Stimulated activated CD4-positive, alpha-beta T cell treated with anti-CD3 and anti-CD28 coated beads, Interleukin-4, amount 100 ng/mL, for 24 hours (primary cell): ENCODE measurements at places on chromosomes 3 and 15.

DNA sequence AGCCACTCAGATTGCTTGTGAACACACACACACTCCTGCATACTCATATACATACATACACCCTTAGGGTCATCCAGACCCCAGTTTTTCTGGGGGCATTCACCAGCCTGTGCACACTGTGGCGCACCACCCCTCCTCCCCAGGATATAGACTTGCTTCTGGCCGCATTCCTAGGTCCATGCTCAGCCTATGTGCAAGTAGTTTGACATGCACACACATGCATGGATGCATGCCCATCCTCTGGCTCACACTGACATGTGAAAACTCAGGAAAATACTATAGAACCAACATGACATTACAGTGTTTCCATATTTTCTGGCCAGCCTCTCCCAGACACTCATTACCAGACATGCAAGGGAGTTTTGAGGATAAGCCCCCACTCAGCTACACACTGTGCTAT is 79.3 kb upstream of the POLG start:
- DNase-seq: no peak

DNA sequence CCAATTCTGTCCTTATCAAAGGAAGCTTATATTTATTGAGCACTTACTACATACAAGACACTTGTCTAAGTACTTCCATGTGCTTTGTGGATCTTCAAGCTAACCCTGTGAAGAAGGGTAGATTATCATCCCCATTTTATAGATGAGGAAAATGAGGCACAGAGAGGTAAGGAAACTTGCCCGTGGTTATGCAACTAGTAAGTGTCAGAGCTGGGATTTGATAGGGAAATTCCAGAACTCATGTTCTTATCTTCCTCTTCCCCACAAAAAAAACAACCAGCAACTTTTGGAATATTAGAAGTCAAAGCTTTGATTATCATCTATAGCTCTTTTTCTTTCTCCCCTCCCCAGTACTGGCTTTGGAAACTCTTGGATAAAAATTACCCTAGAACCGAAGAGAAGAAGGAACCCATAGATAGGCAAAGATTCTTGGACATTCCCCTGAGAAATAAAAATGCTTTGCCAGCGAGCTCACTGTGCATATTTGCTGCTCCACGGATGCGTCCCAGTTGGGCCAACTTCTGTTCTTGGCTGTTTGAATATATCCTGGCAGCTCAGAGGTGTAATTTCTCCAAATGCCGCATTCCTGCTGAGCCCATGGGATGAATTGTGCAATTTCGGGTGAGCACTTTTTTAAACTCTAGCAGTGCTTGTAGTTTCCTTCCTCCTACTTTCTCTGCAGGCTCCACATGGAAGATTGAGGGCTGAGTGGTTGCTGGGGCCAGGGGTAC is 591.5 kb upstream of the CFAP20DC start:
- DNase-seq: no peak

GRCh38 chr3:153976891-153977554 is 144.2 kb upstream of the ARHGEF26 start:
- no peak for DNase-seq

DNA sequence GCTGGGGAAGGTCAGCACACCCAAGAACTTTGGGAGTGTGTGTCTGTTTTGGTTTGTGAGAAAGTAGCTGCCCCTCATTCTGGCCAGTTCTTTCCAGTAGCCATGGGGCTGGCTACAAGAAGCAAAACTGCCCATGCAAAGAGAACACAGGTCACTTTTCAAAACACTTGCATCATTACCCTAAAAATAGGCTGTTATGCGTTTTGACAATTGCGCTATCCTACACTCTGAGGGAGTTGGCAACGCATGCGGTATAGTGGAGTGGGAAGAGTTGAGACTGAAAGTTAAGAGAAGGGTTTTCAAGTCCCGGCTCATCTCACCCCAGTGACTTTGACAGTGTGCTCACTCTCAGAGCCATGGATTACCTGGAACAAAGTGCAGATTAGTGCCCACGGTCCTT is 41.8 kb upstream of the MYZAP start:
- no peak for DNase-seq

- DNase-seq: no peak
Observed at GRCh38 chr15:88376574-88377174, 90.5 kb downstream of the MRPL46 start.

DNA sequence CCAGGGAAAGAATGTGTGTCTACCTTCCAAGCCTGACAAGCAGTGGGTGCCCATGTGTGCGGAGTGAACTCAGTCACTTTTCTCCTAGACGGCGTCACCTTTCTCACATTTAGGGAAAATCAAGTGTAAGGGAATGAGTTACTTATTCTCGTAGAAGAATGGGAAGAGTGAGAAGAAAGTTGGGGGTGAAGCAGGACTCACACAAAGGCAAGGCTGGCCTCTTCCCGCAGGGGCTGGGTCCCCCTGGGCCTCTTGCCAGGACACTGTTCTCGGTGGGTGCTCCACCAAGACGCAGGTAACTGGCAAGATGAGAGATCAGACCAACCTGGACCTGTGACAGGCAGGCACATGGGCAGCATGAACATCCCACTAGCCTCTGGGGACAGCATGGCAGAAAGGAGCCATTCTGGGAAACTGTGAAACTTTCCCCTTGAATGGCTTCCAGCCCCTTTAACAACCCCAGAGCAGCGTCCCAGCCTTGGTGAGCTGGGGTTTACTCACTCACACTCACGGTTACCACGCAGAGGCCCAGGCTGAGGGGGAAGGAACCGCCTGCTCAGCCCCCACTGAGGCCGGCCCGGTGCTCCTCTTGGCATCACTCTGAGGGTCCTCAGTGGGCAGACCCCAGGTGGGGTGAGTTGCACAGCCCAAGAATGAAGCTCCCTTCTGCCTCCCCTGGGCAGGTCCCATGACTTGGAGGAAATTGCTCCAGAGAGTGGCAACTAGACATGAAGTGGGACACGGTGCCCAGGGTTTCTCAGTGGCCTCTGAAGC is 15.0 kb upstream of the SRP14 start:
- peak; percentile 38 for DNase-seq

DNA sequence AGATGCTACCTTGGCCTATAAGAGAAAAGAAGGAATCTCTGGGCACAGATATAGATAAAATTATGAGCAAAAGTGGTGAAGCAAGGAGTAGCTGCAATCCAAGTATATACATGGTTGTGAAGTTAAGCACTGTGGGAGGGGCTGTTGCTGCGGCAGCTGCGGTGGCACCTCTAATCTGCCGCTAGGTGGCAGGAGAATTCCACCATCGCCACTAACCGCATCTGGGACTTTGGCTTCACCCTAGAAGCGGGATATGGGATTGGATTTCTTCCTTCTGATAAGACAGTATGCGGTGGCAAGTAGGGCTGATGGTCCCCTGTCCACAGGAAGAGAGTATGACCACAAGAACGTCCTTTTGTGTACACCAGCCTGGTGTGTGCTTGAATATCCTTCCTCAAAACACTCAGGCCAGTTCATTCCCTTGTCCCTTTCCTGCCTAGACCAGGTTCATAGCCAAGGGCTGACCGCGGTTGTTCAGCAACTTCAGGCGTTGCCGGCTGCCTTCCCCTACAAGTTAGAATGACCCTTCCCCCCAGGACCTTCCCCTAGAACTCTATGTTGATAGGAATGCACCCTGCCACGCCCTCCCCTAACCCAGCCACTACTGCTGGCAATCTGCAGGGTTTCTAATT is 5.1 kb downstream of the MAGEL2 start:
- DNase-seq: peak; percentile 30

- no peak for DNase-seq
Observed at GRCh38 chr3:106401666-106402490, 533.1 kb upstream of the CBLB start.

- no peak for DNase-seq
Observed at GRCh38 chr3:38392604-38393163, 46.1 kb downstream of the XYLB start.

- no peak for DNase-seq
Observed at GRCh38 chr15:22810853-22811338, 24.5 kb downstream of the NIPA1 start.

GRCh38 chr15:95825208-95825607 is 505.3 kb upstream of the NR2F2 start:
- DNase-seq: no peak

DNA sequence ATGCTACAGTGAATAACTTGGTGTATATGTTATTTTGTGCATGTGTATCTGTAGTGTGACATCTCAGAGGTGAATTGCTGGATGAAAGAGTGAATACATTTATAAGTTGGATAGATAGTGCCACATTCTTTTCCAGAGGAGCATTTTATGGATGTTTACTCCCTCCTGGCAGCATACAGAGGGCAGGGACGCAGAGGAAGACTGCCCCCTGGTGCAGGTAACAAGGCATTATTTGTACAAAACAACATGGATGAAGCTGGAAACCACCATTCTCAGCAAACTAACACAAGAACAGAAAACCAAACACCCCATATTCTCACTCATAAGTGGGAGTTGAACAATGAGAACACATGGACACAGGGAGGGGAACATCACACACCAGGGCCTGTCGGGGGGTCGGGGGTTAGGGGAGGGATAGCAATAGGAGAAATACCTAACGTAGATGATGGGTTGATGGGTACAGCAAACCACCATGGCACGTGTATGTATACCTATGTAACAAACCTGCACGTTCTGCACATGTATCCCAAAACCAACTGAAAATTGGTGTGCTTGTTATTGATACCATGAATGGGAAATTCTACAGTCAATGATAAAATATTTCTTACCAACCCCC is 57.9 kb upstream of the CTXND1 start:
- no peak for DNase-seq

DNA sequence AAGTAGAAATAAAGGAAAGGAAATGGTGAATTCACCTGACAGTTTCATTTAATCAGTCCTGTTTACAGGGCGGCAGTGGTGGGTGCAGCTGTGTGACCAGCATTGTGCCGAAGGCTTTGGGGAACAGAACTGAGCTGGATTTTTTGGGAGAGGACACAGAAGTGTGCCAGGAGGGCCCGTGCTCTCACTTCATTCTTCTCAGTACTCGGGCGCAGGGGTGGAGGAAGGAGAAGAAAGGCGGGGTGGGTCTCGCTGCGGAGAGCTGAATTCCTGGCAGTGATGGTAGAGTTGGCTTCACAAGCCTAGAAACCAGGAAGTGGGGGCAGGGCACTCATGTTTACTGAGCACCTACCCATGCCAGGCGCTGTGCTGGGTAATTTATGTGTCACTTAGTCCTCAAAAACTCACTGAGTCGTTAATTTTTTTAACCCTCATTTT is 64.6 kb downstream of the CRTC3 start:
- DNase-seq: peak; percentile 83

DNA sequence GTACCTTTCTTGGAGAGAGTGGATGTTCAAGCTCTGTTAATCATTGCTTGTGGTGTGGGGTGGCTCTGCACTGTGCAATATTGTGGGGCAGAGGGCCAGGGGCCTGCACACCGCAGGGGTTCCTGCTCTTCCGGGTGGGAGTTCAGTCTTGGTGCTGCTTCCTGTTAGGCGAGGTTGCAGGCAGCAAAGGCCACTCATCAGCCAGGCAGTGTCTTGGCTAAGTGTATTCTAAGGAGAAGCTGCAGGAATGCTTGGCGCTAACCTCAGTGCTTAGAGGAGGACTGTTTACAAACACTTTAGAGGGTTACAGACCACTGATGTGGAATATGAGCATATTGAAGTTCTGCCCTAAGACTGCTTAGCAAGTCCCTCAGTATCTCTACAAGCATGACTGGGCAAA is 81.7 kb downstream of the CEP63 start:
- no peak for DNase-seq

GRCh38 chr15:41341519-41341918 is 8.8 kb downstream of the NUSAP1 start:
- DNase-seq: no peak

- no peak for DNase-seq
Observed at GRCh38 chr3:84547971-84548970, 410.5 kb upstream of the CADM2 start.

DNA sequence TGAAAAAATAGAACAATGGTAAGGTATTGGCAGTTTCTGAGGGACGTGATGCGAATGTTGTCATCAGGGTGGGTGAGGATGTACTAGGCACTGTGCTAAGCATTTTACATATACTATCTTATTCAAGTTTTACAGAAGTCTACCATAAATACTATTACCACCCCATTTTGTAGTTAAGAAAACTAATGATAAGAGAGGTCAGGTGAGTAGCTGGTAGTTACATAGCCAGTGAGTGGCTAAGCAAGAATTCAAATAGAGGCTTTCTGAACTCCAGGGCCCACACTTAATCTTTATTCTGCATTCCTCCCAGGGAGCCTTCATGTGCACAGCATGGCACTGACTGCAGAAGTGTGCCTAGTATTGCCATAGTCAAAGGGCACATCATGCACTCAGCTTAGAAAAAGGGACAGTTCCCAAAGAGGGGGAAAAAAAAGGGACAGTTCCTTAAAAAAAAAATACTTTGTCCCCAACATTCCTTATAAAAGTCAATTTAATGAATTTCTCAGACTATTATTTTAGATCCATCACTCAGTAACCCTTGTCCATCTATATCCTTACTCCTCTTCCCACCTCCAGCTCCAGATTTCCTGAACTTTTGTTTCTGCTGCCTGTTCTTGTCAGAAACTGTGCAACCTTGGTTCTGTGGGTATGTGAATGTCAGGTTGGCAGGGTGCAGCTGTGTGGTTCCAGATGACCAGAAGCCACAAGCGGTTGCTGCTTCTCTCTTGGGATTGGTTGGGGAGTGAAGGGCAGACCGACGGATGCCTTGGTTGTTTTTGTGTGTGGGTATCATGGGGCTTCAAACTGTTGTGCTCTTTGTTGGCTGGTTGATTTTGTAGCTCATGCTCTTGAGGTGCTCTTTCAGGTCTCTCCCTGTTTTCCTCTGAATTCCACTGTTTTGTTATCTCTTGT is 8.3 kb downstream of the MAPKBP1 start:
- no peak for DNase-seq

GRCh38 chr3:186790261-186790981 is 7.0 kb downstream of the EIF4A2 start:
- DNase-seq: peak; percentile 24

DNA sequence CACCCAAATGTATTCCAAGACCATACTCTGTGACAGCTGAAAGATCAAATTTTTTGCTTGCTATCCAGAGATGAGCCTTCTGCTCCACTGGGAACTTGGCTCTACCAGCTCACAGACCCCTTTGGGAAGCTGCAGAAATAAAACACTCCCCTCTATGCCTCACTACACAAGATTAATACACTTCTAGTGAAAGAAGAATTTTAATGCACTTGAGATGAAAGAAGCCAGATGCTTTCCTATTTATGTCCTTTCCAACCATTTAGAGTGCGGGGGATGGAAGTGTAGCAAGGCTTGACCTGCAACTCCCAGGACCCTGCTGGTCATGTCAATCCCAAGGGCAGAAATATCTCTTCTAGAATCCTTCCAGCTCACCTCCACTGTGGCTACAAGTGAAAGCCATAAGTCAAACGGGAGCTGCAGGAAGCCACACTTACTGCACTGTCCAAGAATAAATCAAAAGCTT is 34.7 kb downstream of the ANXA2 start:
- DNase-seq: no peak

GRCh38 chr3:187684880-187685279 is 14.7 kb upstream of the SST start:
- peak; percentile 10 for DNase-seq
